ENCODE measurements at places on chromosomes 3 and 15. TPM values are rescaled to one million over a fixed set of nuclear protein-coding genes. Genes with fewer than 3 reads are reported as not detected.

- no peak overlapping the region for H3K4me3 ChIP-seq
- no peaks in the 10 kb centered on the region for H3K36me3 ChIP-seq
- no peak overlapping the region for H3K27ac ChIP-seq
These were observed 6.3 kb upstream of the GTPBP8 start for GRCh38 chr3:112984485-112984884.

DNA sequence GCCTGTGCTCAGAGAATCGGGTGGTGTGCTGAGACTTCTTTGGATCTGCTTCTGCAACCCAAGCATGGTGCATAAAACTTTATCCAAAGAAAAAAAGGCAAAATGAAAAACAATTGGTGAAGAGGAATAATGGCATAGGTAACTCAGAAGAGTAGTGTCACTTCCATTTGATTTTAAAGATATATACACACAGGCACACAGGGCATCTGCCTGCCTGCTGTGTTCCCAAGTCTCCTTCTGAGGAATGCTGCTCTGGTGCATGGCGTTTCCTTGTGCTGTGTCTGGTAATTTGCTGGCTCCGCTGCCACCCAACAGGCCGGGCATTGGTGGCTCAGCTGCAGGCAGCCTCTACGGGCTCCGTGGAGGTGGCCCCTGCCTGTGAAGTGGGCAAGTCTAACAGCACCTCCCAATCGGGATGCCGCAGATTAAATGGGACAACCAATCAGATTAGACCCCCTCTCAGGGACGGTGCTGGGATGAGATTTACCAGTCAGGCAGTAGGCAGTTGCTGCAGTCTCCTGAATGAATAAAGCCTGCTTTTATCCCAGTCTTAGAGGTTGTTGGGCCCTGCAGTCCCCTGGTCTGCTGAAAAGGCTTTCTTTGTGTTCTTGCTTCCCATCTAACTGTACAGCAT is 253.7 kb upstream of the RASGRP1 start:
- H3K27me3 ChIP-seq: no peaks in the 10 kb centered on the region
- H3K27ac ChIP-seq: no peak overlapping the region
- peaks cover 4% of the 10 kb centered on the region for H3K4me1 ChIP-seq
- no peak overlapping the region for H3K4me3 ChIP-seq
- H3K36me3 ChIP-seq: no peaks in the 10 kb centered on the region

GRCh38 chr3:46947546-46947901 is 29.0 kb downstream of the CCDC12 start:
- H3K27ac ChIP-seq: no peak overlapping the region
- peaks cover 26% of the 10 kb centered on the region for H3K36me3 ChIP-seq
- no peak for DNase-seq
- peaks cover 52% of the 10 kb centered on the region for H3K4me1 ChIP-seq
- H3K27me3 ChIP-seq: no peaks in the 10 kb centered on the region

NGRN gene
- total RNA-seq: 99.3 TPM

TMIE gene
- 0.66 TPM for total RNA-seq

GRCh38 chr3:106728315-106729098 is 648.7 kb upstream of the CCDC54 start:
- peaks cover 27% of the 10 kb centered on the region for H3K4me1 ChIP-seq
- peak overlapping the region; percentile 75 for H3K27ac ChIP-seq
- H3K27me3 ChIP-seq: no peaks in the 10 kb centered on the region
- DNase-seq: peak; percentile 98
- H3K36me3 ChIP-seq: no peaks in the 10 kb centered on the region

GOLGA8S gene
- total RNA-seq: not detected

SCG5 gene
- 1.6 TPM for total RNA-seq

BNC1 gene
- total RNA-seq: 2.4 TPM

FETUB gene
- not detected for total RNA-seq

GRCh38 chr3:108835101-108835500 is 12.5 kb downstream of the TRAT1 start:
- H3K4me1 ChIP-seq: no peaks in the 10 kb centered on the region
- no peaks in the 10 kb centered on the region for H3K36me3 ChIP-seq

GRCh38 chr3:13112521-13113345 is 39.5 kb upstream of the IQSEC1 start:
- H3K36me3 ChIP-seq: no peaks in the 10 kb centered on the region
- peaks cover 62% of the 10 kb centered on the region for H3K4me1 ChIP-seq
- peak overlapping the region; percentile 99 for H3K27ac ChIP-seq
- peak; percentile 77 for DNase-seq

PDCD10 gene
- total RNA-seq: 80.5 TPM

DNA sequence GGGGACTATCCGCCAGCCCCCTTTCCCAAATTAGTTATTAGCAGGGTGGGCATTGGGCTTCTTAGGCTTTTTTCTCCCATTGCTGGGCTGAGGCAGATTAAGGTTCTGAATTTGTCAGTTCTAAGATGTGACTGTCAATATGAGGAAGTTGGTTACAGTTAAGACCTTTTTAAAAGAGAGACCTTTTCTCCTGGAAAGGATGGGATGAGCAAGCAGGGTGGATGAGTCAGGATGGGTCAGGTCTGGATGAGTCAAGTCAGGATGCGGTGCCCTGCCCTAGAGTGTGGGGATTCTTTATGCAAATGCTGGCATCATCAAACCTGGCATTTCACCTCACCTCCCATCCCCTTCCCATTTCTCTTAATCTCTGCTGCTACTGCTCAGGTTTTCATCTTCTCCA is 1.9 kb downstream of the AEN start:
- DNase-seq: peak; percentile 92
- H3K4me3 ChIP-seq: peak overlapping the region; percentile 90
- H3K36me3 ChIP-seq: peaks cover 31% of the 10 kb centered on the region
- peaks cover 53% of the 10 kb centered on the region for H3K4me1 ChIP-seq

DNA sequence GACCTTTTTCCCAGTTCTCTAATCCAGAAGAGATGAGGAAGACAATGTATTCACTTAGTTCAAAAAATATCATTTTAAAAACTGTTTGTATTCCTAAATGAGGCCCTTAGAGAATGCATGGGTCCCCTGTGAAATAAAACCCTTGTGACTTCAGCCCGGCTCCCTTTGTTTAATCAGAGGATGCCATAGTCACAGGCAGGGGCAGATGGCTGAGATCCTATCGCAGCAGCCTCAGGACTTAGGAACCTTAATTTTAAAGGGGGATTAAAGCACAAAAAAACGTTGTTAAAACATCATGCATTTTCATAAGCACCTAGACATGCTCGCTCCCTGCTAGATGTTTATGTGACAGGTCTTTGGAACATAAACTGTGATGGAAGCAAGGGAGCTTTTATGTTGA is 176.6 kb downstream of the IL20RB start:
- peaks cover 13% of the 10 kb centered on the region for H3K27me3 ChIP-seq
- no peak overlapping the region for H3K4me3 ChIP-seq

- DNase-seq: peak; percentile 12
- peak overlapping the region; percentile 100 for H3K27ac ChIP-seq
- H3K4me1 ChIP-seq: peaks cover 54% of the 10 kb centered on the region
- H3K27me3 ChIP-seq: no peaks in the 10 kb centered on the region
- H3K36me3 ChIP-seq: peaks cover 10% of the 10 kb centered on the region
These were observed 46.7 kb downstream of the TMOD3 start for GRCh38 chr15:51876169-51876568.

HTR3E gene
- total RNA-seq: not detected

B3GALNT1 gene
- total RNA-seq: 125 TPM

ZDHHC23 gene
- total RNA-seq: 7.1 TPM

DNA sequence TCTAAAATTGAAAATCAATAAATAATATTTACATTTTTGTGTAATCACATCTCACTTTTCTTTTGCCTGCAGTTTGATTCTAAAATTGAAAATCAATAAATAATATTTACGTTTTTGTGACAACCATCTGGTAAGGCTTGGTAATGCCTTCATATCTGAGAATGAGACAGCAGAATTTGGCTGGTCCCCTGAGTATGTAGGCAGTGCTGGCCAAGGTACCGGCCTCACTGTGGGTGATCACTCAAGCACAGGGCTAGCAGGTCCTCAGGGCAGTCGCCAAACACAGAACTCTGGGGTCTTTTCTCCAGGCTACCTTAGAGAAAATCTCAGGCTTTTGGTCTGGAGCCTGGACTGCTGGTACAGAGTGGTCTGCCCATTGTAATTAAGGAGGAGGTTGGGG is 26.2 kb downstream of the RTP3 start:
- no peaks in the 10 kb centered on the region for H3K36me3 ChIP-seq
- H3K4me3 ChIP-seq: no peak overlapping the region
- H3K27ac ChIP-seq: no peak overlapping the region

- H3K27me3 ChIP-seq: no peaks in the 10 kb centered on the region
- H3K4me3 ChIP-seq: no peak overlapping the region
- no peak overlapping the region for H3K27ac ChIP-seq
- peak; percentile 62 for DNase-seq
These were observed 74.0 kb upstream of the TTBK2 start for GRCh38 chr15:42994546-42994945.

DNA sequence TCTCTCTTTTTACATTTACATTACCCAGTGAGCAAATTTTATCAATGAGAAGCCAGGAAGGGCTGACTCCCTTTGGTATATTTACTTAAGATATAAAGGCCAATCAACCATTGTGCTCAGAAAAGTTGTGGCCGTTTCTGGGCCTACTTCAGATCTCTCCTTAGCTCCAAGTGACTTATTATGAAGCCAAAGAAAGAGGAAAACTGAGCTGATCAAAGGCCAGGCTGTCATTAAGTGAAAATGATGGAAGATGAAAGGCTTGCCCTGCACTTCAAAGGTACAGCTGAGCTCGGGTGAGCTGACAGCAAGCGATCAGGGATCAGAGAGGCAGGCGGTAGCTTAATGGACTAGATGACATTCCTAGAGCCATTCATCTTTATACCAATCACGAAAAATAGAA is 24.8 kb downstream of the VGLL4 start:
- no peak overlapping the region for H3K27ac ChIP-seq
- H3K4me3 ChIP-seq: no peak overlapping the region
- no peaks in the 10 kb centered on the region for H3K27me3 ChIP-seq
- H3K4me1 ChIP-seq: no peaks in the 10 kb centered on the region
- H3K36me3 ChIP-seq: no peaks in the 10 kb centered on the region

EXD1 gene
- total RNA-seq: not detected

GRCh38 chr15:28922707-28923012 is 36.9 kb downstream of the APBA2 start:
- no peak overlapping the region for H3K4me3 ChIP-seq
- H3K27ac ChIP-seq: no peak overlapping the region
- DNase-seq: no peak
- H3K4me1 ChIP-seq: peaks cover 7% of the 10 kb centered on the region
- H3K36me3 ChIP-seq: peaks cover 4% of the 10 kb centered on the region

DNA sequence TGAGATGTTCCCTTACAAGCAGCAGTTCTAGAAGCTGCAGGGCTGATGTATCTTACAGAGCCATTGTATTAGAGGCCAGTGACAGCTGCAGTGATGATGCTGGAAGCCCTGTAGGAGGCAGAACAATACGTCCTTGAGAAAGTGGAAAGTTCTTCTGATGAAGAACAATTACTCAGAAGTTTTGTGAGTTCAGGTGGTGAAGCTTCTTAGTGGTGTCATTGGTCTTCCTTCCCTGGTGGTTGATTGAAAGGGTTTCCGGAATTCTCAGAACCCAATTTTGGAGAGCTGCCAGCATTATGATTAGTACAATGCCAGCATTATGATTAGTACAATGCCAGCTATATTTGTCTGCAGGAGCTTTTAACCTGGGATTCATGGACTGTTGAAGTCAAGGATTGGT is 356.4 kb downstream of the MFSD1 start:
- peak overlapping the region; percentile 73 for H3K27ac ChIP-seq
- no peak overlapping the region for H3K4me3 ChIP-seq
- no peaks in the 10 kb centered on the region for H3K36me3 ChIP-seq
- peak; percentile 95 for DNase-seq

GRCh38 chr3:152334761-152335160 is 66.0 kb downstream of the MBNL1 start:
- H3K36me3 ChIP-seq: peaks cover 4% of the 10 kb centered on the region
- H3K4me1 ChIP-seq: peaks cover 31% of the 10 kb centered on the region
- no peak overlapping the region for H3K27ac ChIP-seq
- H3K27me3 ChIP-seq: no peaks in the 10 kb centered on the region
- H3K4me3 ChIP-seq: no peak overlapping the region
- DNase-seq: no peak

GRCh38 chr3:28242519-28242918 is 1.1 kb downstream of the CMC1 start:
- H3K4me3 ChIP-seq: peak overlapping the region; percentile 84
- H3K27me3 ChIP-seq: no peaks in the 10 kb centered on the region
- H3K36me3 ChIP-seq: no peaks in the 10 kb centered on the region
- H3K27ac ChIP-seq: no peak overlapping the region
- no peak for DNase-seq
- H3K4me1 ChIP-seq: peaks cover 22% of the 10 kb centered on the region

STRIT1 gene
- total RNA-seq: not detected

DNA sequence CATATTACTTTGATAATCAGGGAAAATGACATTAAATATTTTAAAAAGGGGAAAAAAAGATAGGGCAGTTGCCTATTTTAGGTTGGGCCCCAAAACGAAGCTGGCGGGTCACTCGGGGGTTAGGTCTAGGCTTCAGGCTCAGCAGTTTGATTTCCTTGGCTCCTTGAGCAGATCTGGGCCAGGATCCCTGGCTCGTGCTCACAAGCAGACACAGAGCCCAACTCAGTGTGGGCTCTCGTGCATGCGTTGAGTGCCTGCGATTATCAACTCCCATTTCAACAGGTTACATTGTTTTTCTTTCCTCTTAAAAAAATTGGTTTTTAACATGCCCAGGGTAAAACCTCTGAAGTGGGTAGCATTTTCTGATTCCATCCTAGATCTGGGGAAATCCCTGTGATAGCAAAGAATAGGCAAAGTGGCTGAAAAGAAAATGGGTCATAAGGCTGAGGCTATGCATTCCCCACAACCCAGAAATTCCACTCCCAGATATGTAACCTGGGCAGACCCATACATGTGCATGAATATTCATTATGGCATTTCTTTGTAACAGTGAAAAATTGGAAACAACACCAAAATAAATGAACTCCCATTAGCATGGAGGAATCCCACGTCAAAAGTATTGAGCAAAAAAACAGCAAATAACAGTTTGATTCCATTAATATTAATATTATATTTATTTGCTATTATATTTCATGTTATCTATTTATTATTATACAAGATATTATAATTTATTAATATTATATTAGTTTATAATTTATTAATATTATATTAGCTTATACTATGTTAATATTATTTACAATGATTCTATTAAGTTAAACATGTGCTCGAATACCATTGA is 27.8 kb downstream of the FAM43A start:
- no peak overlapping the region for H3K4me3 ChIP-seq
- H3K27ac ChIP-seq: no peak overlapping the region
- no peaks in the 10 kb centered on the region for H3K36me3 ChIP-seq
- DNase-seq: no peak

ITIH1 gene
- total RNA-seq: not detected

C3orf20 gene
- not detected for total RNA-seq

ISLR2 gene
- total RNA-seq: 0.22 TPM

CFAP92 gene
- total RNA-seq: not detected

PPP1R2 gene
- total RNA-seq: 150 TPM

GRCh38 chr3:57017459-57017845 is 43.0 kb upstream of the SPATA12 start:
- no peak overlapping the region for H3K4me3 ChIP-seq
- peaks cover 31% of the 10 kb centered on the region for H3K4me1 ChIP-seq
- H3K27me3 ChIP-seq: no peaks in the 10 kb centered on the region
- H3K36me3 ChIP-seq: no peaks in the 10 kb centered on the region
- DNase-seq: peak; percentile 71

H1-8 gene
- not detected for total RNA-seq

GRCh38 chr3:127171320-127171719 is 21.6 kb upstream of the PRR23E start:
- H3K4me3 ChIP-seq: no peak overlapping the region
- peaks cover 31% of the 10 kb centered on the region for H3K27me3 ChIP-seq
- no peak overlapping the region for H3K27ac ChIP-seq
- peaks cover 4% of the 10 kb centered on the region for H3K4me1 ChIP-seq
- DNase-seq: no peak

GNAT1 gene
- not detected for total RNA-seq
